H4 (cell line): ENCODE measurements at places on chromosomes 4 and X.

DNA sequence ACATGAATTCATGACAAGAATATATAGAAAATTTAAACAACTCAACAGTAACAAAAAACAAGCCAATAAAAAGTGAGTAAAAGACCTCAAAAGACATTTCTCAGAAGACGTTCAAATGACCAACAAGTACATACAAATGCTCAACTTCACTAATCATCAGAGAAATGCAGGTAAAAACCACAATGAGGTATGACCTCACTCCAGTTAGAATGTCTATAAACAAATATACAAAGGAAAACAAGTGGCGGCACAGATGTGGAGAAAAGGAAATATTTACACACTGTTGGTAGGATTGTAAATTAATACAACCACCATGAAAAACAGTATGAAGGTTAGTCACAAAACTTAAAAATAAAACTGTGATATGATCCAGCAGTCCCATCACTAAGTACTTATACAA, 1033.1 kb downstream of the RAPGEF2 start:
- DNase-seq = peak; percentile 57

DNA sequence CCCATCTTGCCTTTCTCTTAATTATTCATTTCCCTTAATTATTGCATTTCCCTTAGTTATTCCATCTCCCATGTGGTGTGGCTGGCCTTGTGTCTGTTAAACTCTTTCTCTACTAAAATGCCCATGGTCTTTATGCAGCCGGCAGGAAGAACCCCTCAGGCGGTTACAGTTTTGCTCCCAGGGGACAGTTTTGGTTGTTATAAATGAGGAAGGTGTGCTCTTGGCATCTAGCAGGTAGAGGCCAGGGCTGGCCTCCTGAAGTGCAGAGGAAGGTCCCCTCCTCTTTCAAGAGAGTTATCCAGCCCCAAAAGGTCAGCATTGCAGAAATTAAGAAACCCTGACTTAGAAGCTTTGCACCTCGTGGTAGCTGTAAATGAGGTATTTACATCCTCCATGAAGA, 18.0 kb downstream of the TBL1X start:
- DNase-seq = no peak

- DNase-seq = no peak
Observed at GRCh38 chr4:89528526-89529133, 221.0 kb upstream of the GPRIN3 start.

GRCh38 chrX:39174241-39174771, 373.0 kb downstream of the MID1IP1 start:
- no peak for DNase-seq

- DNase-seq = no peak
Observed at GRCh38 chr4:14225688-14226207, 598.2 kb upstream of the BOD1L1 start.

GRCh38 chr4:2741626-2742025, 14.5 kb downstream of the TNIP2 start:
- DNase-seq = no peak
